ENCODE measurements at places on chromosomes 2 and 18. TPM values are rescaled to one million over a fixed set of nuclear protein-coding genes. Genes with fewer than 3 reads are reported as not detected.

RFX8 gene
- total RNA-seq, result 10.4 TPM

LYPD1 gene
- 0.26 TPM for total RNA-seq

SULT1C4 gene
- total RNA-seq, result not detected

HTR2B gene
- total RNA-seq, result 13.4 TPM

INHA gene
- total RNA-seq, result 0.26 TPM

DYNC1I2 gene
- total RNA-seq, result 106 TPM

SLC11A1 gene
- 0.26 TPM for total RNA-seq

POTEI gene
- not detected for total RNA-seq

MRPL30 gene
- total RNA-seq, result 17.5 TPM

ACTR3 gene
- 240 TPM for total RNA-seq

SEPTIN10 gene
- 101 TPM for total RNA-seq

TEX44 gene
- not detected for total RNA-seq

MAPK4 gene
- total RNA-seq, result not detected

BABAM2 gene
- total RNA-seq, result 12.8 TPM

ABCG5 gene
- not detected for total RNA-seq

ATOH8 gene
- 29.5 TPM for total RNA-seq

MAP3K19 gene
- not detected for total RNA-seq

SPC25 gene
- 1.1 TPM for total RNA-seq

CYP27C1 gene
- not detected for total RNA-seq

Measured in bronchial smooth muscle cell (primary cell).